ENCODE measurements at places on chromosomes 7 and 10.

- peak; percentile 35 for DNase-seq
Observed at GRCh38 chr10:48531486-48531885, 73.4 kb downstream of the ARHGAP22 start.

- no peak for DNase-seq
Observed at GRCh38 chr7:151926336-151926712, 29.9 kb upstream of the GALNTL5 start.

- DNase-seq: no peak
Observed at GRCh38 chr10:28800144-28800543, 122.8 kb downstream of the BAMBI start.

DNA sequence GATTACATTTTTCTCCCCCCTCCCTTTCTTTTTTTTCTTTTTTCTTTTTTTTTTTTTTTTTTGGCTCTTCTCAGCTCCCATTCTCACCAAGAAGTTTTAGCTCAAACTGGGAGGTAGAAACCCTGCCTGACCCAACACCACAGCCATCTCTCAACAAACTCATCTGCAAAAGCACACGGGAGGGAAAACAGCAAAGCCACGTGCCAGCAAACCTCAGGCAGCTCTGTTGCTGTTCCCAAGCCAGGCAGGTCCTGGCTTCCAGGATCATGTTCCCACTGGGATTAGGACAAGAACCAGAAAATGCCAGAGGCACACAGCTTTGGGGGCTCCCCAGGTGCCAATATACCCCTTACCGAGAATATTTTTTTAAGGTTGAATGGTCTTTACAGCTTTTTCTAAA lies 56.7 kb downstream of the ITIH5 start:
- no peak for DNase-seq

DNA sequence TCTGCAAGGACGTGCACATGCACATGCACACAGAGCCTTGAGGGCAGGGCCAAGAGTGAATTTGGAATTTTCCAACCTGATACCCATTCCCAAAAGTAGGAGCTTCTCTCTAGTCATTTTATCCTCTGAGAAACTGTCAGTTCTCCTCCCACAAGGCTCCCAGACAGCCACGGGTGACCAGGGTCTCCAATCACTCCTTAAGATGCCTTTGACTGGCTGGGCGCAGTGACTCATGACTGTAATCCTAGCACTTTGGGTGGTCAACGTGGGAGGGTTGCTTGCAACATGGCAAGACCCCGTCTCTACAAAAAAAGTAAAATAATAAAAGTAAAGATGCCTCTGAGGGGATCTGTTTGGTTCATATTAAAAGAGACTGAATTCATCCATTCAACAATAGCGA lies 13.2 kb downstream of the SCD start:
- no peak for DNase-seq

DNA sequence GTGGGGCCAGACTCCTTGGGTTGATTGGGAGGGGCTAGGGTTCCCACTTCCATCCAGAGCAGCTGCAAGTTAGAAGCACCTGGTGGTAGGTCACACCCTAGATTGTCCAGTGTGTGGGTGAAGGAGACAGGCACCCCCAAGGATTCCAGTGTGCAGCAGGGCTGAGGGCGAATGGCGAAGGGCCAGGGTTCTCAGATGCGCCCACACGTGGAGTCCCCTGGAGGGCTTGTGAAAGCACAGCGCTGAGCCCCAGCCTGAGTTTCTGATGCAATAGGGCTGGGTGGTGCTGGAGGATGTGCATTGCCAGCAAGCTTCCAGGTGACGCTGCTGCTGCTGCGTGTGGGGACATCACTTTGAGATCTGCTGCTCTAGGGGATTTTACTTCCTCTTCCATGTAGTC lies 25.4 kb downstream of the TBATA start:
- peak; percentile 10 for DNase-seq

GRCh38 chr10:32409741-32410140 lies 36.2 kb upstream of the CCDC7 start:
- DNase-seq: no peak

GRCh38 chr7:90846192-90846591 lies 250.1 kb downstream of the CDK14 start:
- DNase-seq: no peak

- no peak for DNase-seq
Observed at GRCh38 chr7:140300243-140301136, 97.8 kb downstream of the SLC37A3 start.

- DNase-seq: no peak
Observed at GRCh38 chr10:1200866-1201807, 145.0 kb downstream of the WDR37 start.

DNA sequence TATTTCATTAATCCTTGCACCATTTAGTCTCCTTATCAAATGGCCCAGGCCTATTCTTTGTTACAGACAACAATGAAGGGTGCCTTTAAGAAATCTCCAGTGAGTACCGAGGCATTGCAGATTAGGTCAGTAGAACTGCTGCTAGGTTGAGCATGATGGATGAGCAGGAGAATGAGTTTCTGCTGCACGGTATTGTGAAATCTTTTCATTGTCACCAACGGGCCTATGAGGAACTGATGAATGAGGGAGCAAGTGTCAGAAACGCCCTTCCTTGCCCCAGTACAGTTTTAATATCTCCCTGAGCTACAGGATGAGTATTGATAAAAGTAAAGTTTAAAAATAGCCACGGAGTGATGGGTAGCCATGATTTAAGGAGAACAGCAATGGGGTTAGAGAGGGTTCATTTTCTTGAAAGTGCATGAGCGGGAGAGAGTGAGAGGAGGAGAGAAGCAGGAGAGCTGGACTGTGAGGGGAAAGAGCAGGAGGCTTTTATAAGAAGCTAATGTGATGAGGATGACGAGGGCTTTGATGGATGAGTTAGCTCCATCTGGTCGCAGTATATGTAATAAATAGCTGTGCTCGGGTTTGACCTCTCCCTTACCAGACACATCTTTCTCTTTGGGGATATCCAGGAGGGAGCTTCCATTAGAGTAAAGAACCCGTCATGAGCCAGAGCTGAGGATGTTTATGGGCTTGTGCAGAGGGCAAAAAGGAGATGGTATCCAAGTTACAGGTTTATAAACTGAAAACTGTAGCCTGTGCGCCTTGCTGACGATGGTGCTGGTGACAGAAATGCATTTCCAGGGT lies 526.1 kb downstream of the LRMDA start:
- no peak for DNase-seq

DNA sequence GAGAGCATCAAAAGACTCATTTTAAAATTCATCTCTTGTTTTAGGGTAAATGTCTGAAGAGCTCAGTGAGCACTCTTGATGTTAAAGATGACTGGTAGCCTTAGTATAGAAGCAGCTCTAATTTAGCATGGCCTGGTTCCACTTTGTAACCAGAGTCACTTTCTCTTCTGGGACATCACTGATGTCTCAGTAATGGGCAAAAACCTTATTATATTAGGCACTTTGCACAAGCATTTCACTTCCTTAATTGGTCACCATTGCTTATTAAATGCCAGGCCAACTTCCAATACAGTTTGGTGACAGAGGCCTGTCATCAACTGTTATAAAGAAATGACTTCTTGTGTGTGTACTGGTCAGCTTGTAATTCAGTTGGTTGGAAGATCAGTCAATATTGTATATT lies 53.0 kb downstream of the STEAP1B start:
- no peak for DNase-seq

- no peak for DNase-seq
Observed at GRCh38 chr10:69896606-69897231, 95.0 kb downstream of the COL13A1 start.

GRCh38 chr7:140223515-140224221 lies 46.9 kb upstream of the KDM7A start:
- DNase-seq: no peak

DNA sequence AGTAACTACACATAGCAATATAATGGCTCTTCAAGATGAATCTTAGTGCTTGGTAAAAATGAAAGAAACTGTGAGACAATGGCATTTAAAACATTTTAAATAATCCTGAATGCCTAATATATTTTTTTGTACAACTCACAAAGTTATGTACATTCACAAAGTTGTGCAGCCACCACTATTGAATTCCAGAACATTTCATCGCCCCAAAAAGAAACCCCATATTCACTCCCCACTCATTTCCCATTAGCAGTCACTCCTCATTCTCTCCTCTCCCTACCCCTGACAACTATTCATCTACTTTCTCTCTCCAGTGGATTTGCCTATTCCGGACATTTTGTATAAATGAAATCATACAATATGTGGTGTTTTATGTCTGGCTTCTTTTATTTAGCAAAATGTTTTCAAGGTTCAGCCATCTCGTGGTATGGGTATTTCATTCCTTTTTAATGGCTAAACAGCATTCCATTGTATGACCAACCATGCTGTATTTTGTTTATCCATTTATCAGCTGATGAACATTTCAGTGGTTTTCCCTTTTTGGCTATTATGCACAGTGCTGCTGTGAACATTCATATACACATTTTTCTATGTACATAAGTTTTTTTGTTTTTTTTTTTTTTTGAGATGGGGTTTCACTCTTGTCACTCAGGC lies 34.7 kb downstream of the ENTPD7 start:
- DNase-seq: peak; percentile 85

- DNase-seq: no peak
Observed at GRCh38 chr7:158067219-158067930, 520.2 kb downstream of the PTPRN2 start.

GRCh38 chr7:140512317-140513000 lies 33.2 kb upstream of the MKRN1 start:
- DNase-seq: no peak

- DNase-seq: no peak
Observed at GRCh38 chr10:118781541-118781940, 26.8 kb upstream of the CACUL1 start.

GRCh38 chr7:132456418-132456817 lies 119.9 kb downstream of the PLXNA4 start:
- no peak for DNase-seq

- DNase-seq: no peak
Observed at GRCh38 chr7:28423918-28424514, 11.7 kb downstream of the CREB5 start.

GRCh38 chr10:68099736-68100135 lies 9.6 kb upstream of the MYPN start:
- peak; percentile 87 for DNase-seq

GRCh38 chr7:134454277-134454676 lies 4.6 kb downstream of the AKR1B1 start:
- DNase-seq: no peak

DNA sequence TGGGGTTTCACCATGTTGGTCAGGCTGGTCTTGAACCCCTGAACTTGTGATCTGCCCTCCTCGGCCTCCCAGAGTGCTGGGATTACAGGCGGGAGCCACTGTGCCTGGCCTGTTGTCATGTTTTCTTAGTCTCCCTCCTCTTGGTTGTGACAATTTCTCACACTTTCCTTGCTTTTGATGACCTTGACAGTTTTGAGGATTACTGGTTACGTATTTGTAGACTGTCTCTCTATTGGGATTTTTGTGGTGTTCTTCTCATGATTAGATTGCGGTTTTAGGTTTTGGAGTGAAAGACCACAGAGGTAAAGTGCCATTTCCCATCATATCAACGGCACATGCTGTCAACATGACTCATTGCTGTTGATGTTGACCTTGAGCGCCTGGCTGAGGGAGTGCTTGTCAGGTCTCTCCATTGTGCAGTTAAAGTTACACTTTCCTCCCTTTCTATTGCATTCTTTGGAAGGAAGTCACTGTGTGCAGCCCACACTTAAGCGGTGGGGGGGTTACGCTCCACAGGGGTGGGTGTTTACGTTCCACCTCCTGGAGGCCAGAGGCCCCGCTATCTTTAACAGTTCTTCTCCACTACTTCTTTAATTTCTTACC lies 10.8 kb downstream of the NEURL1 start:
- peak; percentile 84 for DNase-seq

Data from fibroblast of skin of right quadriceps (primary cell).